ENCODE measurements at places on chromosomes 12 and 14. TPM values are rescaled to one million over a fixed set of nuclear protein-coding genes. Genes with fewer than 3 reads are reported as not detected.

The FOXG1 gene
- total RNA-seq, result under 0.01 TPM

The DMAC2L gene
- total RNA-seq, result 4.0 TPM

The TMEM117 gene
- total RNA-seq, result 11.4 TPM

The RPL10L gene
- not detected for total RNA-seq

The KRT83 gene
- not detected for total RNA-seq

The MIPOL1 gene
- total RNA-seq, result 17.1 TPM

The FBLN5 gene
- total RNA-seq, result 25.0 TPM

The TMPRSS12 gene
- not detected for total RNA-seq

The GLT8D2 gene
- 19.0 TPM for total RNA-seq

The FAM186B gene
- 0.22 TPM for total RNA-seq

The ADCY4 gene
- 8.1 TPM for total RNA-seq

The GPR65 gene
- total RNA-seq, result not detected

The P2RX2 gene
- total RNA-seq, result not detected

The CCDC177 gene
- total RNA-seq, result under 0.01 TPM

Measured in uterine smooth muscle cell (primary cell).